ENCODE measurements at places on chromosomes 12 and 14.

- no peak for DNase-seq
Observed at GRCh38 chr14:31419967-31420318, 407 bp downstream of the HEATR5A start.

GRCh38 chr14:54140551-54140950 is 183.9 kb upstream of the BMP4 start:
- no peak for DNase-seq

- no peak for DNase-seq
Observed at GRCh38 chr12:39010406-39010805, 105.0 kb upstream of the CPNE8 start.

DNA sequence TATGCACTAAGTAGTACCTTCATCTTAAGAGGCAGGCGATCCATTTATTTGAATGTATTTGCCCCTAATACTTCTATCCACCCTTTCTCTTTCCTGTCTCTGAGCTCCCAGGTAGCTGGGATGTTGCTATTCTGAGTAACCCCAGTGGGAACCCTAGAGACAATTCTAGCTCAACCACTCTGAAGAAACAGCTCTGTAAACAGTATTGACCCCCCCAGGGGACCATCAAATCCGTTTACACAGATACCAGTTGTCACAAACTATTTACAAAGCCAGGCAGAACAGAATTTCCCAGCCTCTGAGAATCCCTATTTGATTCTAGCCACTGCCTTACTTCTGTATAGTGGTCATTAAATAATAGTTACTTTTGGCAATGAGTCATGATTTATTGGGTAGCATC is 64.9 kb downstream of the MIPOL1 start:
- no peak for DNase-seq

GRCh38 chr12:1220127-1221092 is 229.4 kb downstream of the ERC1 start:
- DNase-seq: no peak

GRCh38 chr12:77914081-77914488 is 83.4 kb downstream of the NAV3 start:
- no peak for DNase-seq

GRCh38 chr12:124665511-124665910 is 98.1 kb upstream of the NCOR2 start:
- no peak for DNase-seq

DNA sequence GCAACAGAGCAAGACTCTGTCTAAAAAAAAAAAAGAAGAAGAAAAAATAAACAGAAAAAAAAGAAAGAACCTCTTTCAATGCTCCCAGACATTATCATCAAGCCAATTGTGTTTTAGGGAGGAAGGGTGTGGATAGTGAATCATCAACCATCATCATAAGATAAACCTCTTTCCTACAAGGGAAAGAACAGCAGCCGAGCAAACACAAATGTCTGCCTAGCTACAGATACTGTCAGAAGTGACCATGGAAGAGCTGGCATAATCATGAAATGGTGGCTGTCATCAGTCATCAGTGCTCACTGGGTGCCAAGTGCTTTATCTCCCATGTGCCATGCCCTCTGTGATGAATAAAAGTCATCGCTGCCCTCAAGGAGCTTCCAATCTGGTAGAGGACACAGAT is 46.6 kb downstream of the SLC17A8 start:
- DNase-seq: no peak

DNA sequence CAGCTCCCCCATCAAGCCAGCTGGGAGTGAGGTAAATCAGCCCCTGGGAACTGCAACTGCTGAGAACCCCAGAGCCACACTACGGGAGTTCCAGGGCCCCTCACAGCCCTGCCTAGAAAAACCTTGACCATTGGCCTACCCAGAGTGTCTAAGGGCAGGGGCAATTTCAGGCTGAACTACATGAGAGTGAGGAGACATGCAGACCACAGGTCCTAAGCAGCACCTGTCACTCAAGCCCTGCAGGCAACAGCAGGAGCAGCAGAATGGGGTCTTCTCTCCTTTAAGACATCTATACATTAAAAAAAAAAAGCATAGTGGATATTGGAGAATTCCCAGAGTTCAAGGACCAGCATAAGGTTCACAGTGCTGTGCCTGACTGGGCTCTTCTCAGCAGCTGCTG is 4.9 kb downstream of the NCKAP5L start:
- DNase-seq: no peak

DNA sequence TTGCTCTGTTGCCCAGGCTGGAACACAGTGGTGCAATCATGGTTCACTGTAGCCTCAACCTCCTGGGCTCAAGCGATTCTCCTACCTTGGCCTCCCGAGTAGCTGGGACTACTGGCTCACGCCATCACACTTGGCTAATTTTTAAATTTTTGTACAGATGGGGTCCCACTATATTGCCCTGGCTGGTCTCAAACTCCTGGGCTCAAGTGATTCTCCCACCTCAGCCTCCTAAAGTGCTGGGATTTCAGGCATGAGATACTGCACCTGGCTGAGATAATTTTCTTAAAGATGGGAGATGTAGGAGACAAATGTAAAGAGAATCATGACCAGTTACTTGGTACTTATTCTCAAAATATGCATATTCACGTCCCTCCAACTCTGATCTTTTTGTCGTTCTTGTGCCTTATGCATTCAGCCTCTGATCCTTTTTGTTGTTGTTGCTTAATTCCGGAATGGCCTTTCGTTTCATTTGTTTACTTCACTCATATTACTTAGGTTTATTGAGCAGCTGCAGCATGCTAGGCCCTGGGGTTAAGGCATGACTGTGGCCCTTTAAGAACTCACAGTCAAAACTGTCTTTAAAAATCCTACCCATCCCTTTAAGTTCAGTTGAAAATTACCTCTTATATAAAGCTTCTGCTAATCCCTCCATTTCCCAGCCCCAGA is 8.9 kb downstream of the RBMS2 start:
- no peak for DNase-seq

- DNase-seq: no peak
Observed at GRCh38 chr12:9910716-9911421, 21.3 kb downstream of the CLEC2A start.

GRCh38 chr14:47557894-47558293 is 117.5 kb downstream of the MDGA2 start:
- DNase-seq: no peak

- no peak for DNase-seq
Observed at GRCh38 chr12:72146495-72146894, 125.7 kb upstream of the TRHDE start.

DNA sequence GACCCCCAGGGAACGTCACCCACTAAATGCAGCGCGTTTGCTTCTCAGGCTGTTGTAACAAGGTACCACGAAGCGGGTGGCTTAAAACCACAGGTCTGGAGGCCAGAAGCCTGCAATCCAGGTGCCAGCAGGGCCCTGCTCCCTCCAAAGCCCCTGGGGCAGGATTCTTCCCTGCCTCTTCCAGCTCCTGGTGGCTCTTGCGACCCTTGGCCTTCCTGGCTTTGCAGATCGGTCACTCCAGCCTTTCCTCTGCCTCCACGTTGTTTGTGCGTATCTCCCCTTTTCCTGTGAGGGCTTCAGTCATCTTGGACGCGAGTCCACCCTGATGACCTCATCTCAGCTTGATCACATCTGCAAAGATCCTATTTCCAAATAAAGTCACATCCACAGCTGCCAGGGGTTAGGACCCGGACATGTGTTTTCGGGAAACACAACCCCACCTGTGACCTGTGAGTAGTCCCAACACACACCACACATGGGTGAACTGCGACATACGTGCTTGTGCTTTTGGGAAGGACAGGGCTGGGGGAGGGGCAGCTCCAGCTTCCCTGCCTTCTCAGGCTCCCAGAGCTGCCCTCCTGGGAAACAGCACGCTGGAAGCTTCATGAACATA is 114.5 kb upstream of the NCOR2 start:
- DNase-seq: no peak

DNA sequence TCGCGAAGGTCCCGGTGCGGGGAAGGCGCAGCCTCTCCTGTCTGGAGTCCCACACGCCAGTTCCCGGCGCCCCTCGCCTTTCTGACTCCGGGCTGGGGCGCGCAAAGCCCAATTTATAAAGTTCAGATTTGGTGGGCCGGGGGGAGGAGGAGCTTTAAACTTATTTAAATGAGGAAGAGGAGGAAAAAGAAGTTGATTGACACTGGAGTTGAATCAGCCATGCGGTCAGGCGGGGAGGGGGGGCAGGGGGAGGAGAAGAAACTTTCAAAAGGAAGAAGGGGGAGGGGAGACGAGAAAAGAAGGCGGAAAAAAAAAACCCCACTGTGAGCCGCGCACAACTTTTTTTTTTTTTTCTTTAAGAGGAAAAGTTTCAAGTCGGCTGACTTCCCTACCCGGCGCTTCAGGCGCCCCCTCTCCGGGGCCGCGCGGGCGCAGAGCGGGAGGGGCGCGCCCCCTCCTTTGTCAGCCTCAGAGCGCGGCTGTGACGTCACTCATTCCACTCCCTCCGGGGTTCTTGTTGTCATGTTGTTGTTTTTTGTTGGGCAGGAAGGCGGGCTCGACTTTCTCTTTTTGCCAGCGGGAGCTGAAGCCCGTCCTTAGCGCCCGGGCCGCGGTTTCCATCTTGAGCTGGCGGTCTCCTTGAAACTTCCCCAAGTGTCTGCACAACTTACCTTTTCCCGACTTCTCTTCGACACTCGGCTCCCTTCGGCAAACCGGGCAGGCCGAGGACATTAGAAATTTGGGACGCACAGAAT is at the start of gene ZFP36L1:
TSS of gene ZFP36L1 (minus strand) at position 89 of the 755 bp plus-strand sequence. CDS start 129 bp downstream, outside the sequence.
- peak; percentile 86 for DNase-seq

DNA sequence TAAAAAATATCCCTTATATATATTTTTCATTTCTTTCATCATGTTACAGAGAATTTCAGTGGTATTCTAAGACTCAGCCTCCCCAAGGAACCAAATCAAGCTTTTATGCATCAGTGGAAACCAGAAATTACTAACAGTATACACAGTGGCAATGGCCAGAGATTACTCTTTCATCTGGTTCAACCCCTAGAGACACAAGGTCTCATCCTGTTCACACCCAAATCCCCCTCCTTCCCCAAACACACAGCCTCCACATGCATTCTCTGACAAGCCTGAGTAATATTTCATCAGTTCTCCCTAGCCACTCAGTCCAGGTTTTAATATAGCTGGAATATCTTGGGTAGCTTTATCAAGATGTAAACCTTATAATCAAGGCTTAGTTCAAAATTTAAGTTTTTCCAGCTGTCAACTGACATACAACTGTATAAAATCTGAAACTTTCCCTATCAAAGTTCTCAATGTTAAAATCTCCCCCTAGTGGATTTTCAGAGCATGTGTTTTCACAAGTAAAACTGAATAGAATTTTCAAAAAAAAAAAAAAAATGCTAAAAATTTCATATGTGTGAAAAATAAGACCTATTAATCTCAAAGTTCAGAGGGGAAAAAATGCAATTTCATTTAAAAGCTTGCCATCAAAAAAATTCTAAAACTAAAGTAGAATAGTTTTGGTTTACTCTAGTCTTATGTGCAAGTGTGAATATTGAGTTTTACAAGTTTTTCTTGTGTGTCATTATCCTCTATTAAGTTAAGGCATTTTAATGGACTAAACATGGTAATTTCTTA is 10.5 kb upstream of the SSTR1 start:
- no peak for DNase-seq

DNA sequence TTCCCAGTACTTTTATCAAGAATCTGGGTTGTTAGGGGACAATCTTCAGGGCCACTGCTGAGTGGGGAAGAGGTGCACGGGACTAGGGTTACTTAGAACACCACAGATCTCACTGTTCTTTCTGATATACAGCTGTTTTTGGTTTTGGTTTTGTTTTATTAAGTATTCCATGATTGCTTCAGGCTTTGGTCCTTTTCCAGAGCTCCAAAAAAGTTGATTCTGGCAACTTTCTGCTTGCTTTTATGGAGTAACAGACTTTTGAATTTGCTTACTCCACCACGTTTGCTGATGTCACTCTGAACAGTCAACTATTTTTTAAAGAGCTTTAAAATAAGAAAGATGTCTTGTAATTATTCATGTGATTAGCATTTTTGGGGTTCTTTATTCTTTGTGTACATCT is 368.1 kb upstream of the FOXG1 start:
- no peak for DNase-seq

GRCh38 chr12:119363037-119363436 is 28.5 kb downstream of the CCDC60 start:
- DNase-seq: no peak
